ENCODE measurements at places on chromosomes 3 and 15.

GRCh38 chr15:38687775-38688495 is 123.3 kb upstream of the RASGRP1 start:
- DNase-seq: no peak

GRCh38 chr15:78620527-78621421 is at the start of gene CHRNA3:
CHRNA3 (minus strand) TSS chr15:78620996; CDS start chr15:78620794, 202 bp downstream.
- no peak for DNase-seq

DNA sequence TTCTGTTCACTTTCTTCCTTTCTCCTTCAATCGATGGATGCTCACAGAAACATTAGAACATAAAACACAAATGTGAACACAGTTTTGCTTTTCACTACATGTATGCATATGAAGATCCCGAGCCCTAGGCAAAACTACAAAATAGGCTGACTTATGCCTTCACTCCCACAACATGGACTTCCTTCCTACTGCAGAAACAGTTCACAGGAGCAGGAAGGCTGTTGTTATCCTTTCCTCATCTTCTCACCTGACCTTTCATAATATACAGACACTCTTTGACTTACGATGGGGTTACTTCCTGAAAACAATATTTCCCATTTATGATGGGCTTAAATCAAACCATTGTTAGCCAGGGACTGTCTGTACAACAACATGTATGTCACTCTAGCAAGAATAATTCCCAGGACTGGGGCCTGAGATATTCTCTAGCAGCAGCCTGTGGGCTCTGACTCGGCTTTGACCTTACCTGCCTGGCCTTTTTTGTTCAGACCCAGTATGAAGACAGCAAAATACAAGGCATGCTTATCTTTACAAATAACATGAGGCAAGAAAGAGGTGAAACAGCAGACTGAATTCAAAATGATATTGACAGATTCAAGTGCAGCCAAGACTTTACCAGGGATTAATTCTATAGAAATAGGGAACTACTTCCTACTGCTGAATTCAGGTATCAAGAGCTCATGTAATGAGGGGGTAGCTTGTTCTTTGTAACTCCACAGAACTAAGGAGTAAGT is 51.8 kb upstream of the PLXND1 start:
- DNase-seq: no peak

GRCh38 chr15:84793431-84794161 is 23.6 kb upstream of the ALPK3 start:
- no peak for DNase-seq

Data from omental fat pad (tissue), 4 donors.